ENCODE measurements at places on chromosomes 1 and 21.

GRCh38 chr1:221334062-221334461 lies 407.8 kb downstream of the DUSP10 start:
- DNase-seq: no peak

DNA sequence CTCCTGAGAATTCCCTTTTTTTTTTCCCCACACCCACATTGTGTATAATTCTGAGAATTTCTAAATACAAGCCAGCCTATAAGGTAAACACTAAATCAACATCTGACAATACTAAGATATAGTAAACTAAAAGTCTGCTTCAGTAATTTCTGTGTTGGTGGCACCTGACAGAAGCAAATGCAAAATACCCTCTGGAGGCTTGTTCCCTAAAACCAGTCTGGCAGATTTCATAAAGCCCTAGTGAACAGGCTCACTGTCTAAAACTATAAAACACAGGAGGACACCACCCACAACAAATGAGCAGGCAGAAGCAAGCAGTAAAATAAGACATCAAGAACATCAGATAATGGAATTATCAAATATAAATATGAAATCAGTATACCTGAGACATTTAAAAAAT lies 11.5 kb downstream of the TRIM33 start:
- no peak for DNase-seq

GRCh38 chr21:44987886-44988606 lies 48.2 kb downstream of the SLX9 start:
- no peak for DNase-seq

DNA sequence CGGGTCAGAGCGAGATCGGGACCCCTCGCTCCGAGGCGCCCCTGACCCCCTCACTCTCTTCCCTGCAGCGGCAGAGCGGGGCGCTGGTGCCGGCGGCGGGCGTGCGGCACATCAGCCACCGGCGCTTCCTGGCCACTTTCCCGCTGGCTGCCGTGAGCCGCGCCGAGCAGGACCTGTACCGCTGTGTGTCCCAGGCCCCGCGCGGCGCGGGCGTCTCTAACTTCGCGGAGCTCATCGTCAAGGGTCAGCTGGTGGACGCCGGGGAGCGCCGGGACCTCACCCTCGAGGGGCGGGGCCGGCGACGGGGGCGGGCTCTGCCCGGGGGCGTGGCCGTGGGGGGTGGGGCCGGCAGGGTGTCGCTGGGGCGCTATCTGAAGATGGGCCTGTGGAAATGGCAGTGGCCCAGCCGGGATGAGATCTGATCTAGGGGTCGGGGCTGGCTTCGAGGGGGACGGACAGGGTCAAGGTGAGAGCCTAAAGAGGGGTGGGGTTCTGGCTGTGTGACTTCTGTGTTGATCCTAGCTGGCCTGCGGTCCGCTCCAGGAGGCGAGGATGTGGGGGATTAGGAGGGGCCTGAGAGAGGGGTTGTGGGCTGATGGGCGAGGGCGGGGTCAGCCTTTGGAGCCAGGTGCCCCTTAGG lies 23.6 kb downstream of the PTPRU start:
- DNase-seq: no peak

DNA sequence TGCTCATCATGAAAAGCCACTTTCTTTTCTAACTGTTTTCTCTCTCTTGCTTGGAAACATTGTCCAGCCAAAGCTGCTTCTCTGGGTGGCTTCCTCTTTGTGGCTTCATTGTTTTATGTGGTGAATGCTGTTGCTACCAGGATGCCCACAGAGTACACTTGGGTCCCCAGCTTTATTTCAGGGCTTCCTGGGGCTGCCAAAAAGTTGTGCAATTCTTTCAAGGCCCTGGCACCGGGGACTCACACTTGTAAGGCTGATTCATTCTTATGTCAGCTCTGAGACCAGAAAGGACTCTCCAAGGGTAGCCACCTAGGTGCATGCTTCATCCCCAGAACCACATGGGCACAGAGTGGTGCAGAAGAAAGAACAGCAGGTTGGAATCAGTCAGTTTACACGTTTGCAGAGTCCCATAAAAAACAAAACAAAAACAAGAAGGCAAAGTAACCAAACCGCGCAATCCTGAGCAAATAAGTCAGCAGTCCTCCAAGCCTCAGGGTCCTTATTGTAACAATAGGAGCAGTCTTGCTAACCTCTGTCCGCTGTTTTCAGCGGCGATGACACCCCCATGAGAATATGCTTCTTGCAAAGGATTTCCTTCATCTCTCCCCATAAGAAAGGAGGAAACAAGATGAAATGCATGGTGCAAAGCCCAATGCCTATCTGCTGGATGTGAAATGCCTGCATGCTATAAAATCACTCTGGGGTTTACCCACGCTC lies 89.9 kb upstream of the SSX2IP start:
- DNase-seq: no peak
